Activated naive CD8-positive, alpha-beta T cell treated with anti-CD3 and anti-CD28 coated beads for 36 hours (primary cell): ENCODE measurements at places on chromosomes 11 and 22.
A peak's percentile ranks its signal among the peaks of the same experiment; 100 is the strongest.

DNA sequence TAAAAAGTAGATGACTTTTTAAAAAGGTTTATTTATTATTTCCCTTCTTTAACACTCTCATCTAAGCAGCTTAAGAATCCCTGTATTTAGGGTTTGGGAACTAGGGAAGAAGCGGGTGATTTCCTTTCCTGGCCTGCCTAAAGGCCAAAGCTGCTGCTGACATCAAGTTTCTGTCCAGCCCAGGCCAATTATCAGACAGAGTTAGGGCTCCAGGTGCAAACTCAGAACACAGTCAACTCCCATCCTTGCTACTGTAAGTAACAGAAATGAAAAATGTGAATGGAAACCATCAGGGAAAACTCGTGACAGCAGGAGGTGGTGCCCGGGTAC is 108.9 kb downstream of the CCDC81 start:
- no peak for DNase-seq

GRCh38 chr11:266676-267439 is 11.3 kb upstream of the NLRP6 start:
- DNase-seq = peak; percentile 32

- no peak for DNase-seq
Observed at GRCh38 chr22:46916886-46917770, 154.7 kb downstream of the TBC1D22A start.

- DNase-seq = no peak
Observed at GRCh38 chr22:19959043-19959586, 17.5 kb upstream of the TXNRD2 start.

DNA sequence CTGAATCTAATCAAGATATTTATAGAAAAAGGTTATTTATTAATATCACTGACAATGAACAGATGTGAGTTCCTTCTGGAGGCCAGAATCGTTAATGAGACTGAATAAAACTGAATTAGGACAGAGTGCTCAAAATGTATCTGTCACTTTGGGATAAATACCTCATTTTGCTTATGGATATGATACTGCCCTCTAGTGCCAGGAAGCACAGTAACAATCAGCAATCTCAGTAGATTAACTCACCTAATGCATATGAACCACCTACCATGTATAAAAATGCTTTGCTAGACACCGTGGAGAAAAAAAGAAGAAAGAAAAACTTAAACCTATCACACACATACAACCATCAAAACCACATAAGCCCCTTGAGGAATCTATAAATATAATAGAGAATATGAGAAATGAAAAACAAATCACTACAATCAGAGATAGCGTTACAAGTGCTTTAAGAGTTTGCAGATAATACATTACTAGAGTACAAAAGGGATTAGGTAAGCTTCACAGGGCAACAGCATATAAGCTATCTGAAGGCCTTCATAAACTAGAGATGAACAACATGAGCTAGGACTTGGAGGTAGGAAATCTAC is 117.4 kb downstream of the SGSM3 start:
- DNase-seq = no peak

GRCh38 chr22:48319321-48320047 is 1508.2 kb downstream of the BRD1 start:
- no peak for DNase-seq

DNA sequence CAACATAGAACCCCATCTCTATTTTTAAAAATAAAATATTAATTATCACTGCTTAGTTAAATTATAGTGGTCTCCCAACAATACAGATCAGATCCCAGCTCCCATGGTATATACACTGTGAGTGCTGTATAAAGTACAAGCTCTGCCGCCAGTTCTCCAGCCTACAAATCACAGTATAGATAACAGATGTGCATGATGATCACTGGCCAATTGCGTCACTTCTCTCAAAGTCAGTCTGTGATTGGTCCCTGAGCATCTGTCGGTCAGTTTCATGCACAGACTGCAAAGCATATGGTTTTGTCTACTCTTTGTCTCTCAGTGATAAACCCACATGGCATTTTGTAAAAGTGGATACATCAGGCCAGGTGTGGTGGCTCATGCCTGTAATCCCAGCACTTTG is 15.7 kb downstream of the PPARA start:
- no peak for DNase-seq
